A549 (cell line): ENCODE measurements at places on chromosomes 1 and 21.

- DNase-seq = no peak
Observed at GRCh38 chr1:23565776-23566175, 6.5 kb upstream of the ID3 start.

DNA sequence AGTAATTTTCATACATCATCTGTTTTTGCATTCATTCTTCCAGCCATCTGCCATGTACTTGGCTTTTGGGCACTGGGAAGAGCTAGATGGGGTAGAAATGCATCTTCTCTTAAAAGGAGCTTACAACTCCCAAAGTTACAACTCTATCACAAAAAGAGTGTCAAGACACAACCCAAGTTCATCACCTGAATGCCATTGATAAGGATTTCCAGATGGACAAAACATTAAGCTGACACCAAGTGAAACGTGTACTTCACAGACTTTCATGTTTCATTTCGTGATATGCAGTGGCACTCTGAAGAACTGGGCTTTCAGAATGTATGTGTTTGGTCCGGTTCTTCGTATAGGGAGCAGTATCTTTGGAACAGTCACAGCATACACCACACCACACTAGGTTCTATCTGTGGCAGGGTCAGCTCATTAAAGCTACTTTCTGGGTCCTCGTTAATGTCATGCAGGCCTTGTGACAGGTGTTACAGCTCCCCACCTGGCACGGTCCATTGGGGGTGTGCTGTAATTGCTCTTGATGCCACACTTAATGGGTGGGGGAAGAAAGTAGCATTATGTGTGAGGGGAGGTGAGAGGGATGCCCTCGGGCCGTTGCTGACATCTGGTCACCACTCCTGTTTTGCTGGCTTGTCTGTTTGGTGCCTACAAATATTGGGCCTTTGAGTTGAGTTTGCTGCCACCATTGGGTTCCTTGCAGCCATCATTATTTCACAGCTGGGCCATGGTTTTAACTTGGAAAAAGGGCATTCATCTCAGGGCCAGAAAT lies 164.9 kb downstream of the NFIA start:
- DNase-seq = no peak

DNA sequence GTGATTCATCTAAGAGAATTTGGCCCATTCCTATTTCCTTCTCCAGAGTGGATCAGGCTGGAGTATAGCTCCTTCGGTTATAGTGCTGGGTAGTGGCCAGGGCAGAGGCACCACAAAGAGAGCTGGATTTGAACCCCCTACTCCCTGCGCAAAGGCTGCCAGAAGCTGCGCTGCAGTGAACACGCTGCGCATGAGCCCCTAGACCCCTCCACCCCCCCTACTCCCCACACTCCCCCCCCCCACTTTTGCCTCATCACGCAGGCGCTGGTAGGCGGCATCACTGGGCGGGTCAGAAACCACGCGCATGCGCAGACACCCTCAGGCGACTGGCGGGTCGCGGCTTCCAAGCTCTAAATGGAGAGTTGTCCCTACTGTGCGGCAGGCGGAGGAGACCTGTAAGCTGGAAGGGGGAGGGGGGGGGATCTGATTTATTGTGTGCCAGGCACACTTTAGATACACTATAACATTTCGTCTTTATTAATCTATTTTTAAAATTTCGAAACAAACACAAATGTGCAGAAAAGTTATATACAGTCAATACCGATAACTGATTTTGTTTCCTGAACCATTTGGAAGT lies 38.7 kb upstream of the HMGN1 start:
- peak; percentile 82 for DNase-seq

- no peak for DNase-seq
Observed at GRCh38 chr1:160924791-160925651, 29.6 kb downstream of the ITLN2 start.

GRCh38 chr1:83593073-83593472 lies 405.9 kb downstream of the TTLL7 start:
- no peak for DNase-seq

DNA sequence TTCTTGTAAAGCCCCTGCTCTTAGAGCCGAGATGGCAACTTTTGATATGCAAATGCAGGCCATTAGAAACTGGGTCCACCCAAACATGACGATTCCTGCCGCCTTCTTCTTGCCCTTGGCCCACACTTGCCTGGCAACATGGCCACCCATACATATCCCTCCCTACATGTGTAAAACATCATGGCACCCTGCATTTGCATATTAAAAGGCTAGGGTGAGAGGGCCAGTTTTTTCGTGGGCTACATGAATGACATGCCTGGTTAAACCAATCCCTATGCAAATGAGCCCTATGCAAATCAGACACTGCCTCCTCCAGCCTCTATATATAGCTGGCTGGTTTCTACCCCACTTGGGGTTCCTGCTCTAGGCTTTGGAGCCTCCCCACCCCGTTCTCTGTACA lies 18.8 kb downstream of the PLA2G2A start:
- DNase-seq = no peak

- DNase-seq = no peak
Observed at GRCh38 chr1:35714921-35715567, 3.6 kb downstream of the C1orf216 start.

DNA sequence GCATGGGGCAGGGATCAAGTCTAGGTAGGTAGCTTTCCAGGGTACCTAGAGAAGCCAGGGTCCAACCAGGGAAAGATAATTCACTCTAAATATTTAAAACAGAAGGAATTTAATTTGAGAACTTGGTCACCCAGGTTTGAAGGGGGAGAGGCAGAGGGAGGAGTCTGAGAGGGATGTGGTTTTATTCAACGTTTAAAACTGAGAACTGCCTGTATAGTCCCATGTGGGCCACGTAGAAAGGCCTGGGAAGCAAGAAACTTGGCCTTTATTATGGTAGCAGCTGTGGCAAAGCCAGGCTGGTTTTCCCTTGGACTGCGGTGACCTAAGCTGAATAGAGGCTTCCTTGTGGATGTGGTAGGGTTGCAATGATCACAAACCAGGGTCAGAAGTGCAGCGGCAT lies 42.0 kb upstream of the DUSP10 start:
- no peak for DNase-seq

DNA sequence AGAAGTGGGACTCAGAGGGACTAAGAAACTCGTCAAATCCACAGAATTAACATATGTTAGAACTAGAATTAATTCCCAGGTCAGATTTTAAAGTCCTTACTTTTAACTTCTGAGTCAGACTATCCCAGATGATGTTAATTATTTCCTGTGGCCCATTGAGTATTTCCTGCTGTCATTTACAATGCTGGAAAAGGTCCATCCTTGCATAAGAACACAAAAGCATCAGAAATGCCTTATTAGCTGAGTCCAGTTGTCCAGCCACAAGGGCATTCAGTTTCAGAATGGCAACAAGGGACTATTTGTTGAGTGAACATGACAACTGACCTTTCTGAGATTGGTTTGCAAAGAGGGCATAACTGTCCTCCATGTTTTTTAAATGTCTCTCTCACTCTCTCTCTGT lies 16.5 kb upstream of the HIVEP3 start:
- DNase-seq = no peak

DNA sequence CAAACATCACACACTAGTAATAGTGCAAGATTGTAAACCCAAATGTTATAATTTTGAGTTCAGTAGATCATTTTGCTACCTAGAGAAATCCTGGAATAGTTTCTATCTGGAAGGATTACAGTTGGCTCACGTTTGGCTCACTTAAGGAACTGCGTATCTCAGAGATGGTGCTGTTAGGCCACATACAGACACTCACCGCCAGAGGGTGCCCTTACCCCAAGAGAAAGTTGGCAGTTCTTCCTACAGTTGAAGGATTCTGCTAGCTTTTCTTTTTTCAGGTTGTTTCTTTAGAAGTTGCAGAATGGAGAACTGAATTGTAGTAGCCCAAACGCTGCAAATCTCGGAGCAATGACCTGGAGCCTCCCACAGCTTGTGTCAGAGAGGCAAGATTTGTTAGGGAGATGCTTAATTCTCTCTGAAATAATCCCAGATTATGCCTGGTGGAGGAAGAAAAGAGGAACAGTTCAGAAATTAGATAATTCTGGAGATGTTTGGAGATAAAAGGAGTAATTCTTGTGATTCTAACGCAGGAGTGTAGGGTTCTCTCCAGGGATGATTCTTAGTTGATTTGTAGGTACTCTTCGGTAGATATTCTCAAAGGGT lies 87.9 kb upstream of the PAPPA2 start:
- DNase-seq = peak; percentile 40
